Activated T-helper 1 cell treated with anti-CD3 and anti-CD28 coated beads, Interleukin-12 subunit alpha, Interleukin-12 subunit beta, Interleukin-2, Interleukin-4 antibody, amounts not matched to agents 30 ng/mL and 10 ng/mL and 1 ng/mL, durations not matched to agents 14 hours and 24 hours and 36 hours (primary cell): ENCODE measurements at places on chromosomes 5 and 9.

DNA sequence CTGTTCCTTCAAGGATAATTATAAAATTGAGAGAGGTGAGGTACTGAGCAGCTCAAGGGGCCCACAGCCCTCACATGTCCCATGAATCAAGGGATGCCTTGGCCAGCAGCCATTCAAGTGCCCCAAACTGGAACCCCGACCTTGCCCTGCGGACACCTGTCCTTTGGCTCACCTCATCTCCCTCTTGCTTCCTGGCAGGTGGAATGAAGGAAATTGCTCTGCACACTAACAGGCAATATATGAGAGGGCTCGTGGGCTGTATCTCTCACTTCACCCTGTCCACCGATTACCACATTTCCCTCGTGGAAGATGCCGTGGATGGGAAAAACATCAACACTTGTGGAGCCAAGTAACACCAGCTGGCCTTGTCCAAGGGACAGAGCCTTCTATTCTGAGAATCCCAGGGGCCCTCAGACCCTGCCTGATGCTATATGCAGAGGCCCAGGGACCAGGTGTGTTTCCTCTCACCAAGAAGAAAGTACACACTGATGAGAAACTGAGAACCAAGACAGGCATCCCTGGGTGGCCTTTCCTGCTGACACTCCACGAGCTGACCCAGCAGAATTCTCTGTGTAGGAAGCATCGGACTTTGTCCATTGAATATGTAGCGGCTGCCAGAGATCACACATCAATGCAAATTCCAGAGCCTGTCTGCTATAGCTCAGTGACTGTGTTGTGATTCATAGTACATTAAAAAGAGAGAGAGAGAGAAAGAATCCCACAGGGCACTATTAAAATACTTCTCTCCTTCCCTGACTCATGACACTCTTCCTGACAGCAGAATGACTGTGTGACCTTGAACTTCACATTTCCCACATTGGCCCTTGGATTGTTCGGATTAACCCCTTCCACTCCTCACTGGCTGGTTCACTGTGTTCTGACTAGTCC lies 92.6 kb downstream of the LIFR start:
- no peak for DNase-seq

DNA sequence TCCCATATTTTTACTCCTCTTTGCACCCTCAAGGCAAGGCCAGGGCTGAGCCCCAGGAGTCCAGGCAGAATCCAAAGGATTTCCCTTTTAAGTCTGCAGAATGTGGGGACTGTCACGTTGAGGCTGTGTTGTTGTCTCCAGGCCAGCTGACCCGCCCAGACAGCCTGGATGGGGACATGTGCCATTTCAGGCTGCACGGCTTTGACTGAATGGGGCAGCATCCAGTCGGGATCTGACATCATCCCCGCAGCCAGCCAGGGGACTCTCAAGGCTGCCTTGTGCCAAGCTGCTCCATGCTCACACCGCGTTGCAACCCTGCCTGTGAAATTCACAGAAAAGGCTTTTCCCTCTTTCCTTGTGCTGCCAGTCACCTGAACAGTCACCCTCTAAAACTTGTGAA lies 2.2 kb upstream of the ZNF366 start:
- DNase-seq = no peak

DNA sequence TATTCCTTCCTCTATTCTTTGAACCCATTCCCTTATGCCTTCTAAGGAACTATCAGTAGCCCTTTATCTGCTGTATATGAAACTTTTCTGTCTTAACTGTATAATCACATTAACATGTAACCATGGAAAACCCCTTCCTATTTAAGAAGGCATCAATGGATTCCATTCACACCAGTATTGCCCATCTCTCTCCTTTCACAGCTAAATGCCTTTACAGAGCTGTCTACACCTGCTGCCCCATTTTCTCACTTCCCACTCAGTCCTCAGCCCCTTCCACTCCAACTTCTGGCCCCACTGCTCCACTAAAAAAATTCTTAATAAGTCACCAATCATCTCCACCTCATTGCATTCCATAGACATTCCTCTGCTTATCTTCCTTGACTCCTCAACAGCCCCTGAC lies 50.8 kb downstream of the SEC61B start:
- no peak for DNase-seq

DNA sequence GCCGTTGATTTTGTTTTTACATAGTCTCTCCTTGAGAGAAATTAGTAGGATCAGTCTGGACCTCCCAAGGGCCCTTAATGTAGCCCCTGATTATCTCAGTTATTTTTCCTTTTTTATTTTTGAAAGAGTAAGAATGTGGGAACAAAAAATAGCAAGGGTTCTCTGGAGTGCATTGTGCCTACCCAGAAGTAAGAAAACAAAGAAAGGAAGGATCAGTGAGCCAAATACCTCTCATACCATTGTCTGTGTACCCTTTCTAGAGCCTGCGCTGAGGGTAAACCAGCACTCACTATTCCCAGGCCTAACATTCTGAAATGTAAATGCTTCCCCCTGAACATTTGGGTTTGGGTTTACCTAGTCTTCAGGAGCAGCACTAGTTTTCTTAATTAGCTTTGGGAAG lies 213.0 kb upstream of the TARS1 start:
- DNase-seq = no peak

DNA sequence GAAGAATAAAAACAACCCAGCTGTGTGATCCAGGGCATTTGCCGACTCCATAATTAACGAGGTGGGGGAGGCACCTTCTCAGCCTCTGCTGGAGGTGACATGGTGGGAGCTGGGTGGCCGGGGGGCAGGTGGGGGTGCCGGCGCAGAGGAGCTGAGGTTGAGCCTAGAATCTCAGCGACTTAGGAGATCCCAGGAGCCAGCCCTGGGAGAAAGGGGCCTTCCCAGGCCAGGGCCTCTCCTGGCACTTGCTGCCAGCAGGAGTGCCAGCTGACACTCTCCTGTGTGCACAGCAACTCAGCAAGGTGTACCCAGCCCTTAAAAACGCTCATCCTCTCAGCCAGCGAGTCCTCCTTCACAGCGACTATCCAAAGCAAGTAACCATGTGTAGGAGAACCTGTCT lies 62.8 kb upstream of the FCN1 start:
- no peak for DNase-seq

DNA sequence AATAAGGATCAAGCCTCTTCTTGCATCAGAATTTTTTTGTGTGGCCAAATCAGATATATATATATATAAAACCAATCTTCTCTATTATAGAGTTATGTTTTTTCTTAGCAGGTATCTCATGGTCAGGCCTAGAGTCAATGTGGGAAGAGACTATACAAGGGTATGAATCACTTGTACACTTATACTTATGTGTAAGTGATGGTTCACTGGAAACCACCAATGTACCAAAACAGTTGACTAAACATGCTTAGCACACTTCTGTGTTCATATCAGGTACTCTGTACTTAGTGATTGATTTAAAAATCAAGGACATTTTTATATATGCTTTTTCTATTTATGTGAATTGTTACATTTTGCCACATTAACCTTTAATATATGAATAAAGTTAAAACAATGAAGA lies 92.6 kb downstream of the CWC27 start:
- DNase-seq = no peak

DNA sequence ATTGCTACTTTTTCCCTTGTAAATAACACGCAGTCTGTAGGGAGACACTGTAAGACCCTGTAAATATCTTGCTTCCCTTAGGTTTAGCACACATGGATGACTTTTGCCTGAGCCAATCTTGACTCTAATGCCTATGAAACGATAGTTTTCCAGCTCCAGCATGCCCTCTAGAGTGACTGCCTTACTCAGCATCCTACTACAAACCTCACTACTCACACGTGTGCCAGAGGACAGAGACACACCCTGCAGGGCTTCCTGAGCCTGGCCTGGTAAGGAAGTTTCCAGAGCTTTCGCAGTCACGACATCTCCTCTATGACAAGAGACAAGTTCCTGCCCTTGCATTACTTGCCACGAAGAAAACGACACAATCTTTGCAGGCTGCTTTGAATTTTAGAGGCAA lies 138.1 kb downstream of the ATPSCKMT start:
- no peak for DNase-seq

GRCh38 chr5:18314192-18314778 lies 680.0 kb downstream of the TAF11L14 start:
- no peak for DNase-seq

- DNase-seq = no peak
Observed at GRCh38 chr5:76863001-76863400, 13.2 kb downstream of the S100Z start.
